HS-27A (cell line): ENCODE measurements at places on chromosomes 1 and 21.

GRCh38 chr1:201554190-201554600 lies 15.3 kb downstream of the NAV1 start:
- DNase-seq: no peak

- DNase-seq: no peak
Measured at GRCh38 chr1:241713316-241713715, 61.2 kb downstream of the WDR64 start.

GRCh38 chr1:97200595-97200994 lies 479.0 kb downstream of the PTBP2 start:
- no peak for DNase-seq

DNA sequence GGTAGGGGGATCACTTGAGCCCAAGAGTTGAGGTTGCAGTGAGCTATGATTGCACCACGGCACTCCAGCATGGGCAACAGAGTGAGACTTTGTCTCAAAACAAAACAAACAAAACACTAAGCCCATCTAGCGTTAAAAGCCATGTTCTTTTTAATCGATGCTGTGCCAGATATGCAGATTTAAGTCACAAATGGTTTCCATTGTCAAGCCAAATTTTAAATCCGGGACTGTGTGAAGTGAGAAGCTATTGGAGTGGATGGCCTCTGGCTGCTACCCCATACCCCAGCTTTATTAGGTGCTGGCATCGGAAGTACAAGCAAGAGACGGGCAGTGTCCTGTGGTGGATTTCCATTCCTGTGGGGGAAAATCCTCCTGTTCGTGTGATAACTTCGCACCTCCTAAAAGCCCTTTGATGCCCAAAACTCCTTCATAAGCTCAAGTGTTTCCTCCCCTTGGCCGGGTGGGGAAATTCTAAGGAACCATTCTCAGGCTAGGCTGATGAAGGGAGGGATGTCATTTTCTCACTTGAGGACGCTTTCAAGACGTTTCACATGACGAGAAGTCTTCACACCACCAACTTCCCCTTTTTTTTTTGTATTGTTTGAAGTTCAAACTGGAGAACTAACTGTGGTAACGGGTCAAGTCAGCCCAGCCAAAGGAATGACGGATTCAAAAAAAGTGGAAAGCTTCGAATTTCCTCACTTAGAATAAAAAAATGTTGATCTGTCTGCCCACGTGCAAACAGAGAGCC lies 140.8 kb downstream of the KAZN start:
- no peak for DNase-seq

DNA sequence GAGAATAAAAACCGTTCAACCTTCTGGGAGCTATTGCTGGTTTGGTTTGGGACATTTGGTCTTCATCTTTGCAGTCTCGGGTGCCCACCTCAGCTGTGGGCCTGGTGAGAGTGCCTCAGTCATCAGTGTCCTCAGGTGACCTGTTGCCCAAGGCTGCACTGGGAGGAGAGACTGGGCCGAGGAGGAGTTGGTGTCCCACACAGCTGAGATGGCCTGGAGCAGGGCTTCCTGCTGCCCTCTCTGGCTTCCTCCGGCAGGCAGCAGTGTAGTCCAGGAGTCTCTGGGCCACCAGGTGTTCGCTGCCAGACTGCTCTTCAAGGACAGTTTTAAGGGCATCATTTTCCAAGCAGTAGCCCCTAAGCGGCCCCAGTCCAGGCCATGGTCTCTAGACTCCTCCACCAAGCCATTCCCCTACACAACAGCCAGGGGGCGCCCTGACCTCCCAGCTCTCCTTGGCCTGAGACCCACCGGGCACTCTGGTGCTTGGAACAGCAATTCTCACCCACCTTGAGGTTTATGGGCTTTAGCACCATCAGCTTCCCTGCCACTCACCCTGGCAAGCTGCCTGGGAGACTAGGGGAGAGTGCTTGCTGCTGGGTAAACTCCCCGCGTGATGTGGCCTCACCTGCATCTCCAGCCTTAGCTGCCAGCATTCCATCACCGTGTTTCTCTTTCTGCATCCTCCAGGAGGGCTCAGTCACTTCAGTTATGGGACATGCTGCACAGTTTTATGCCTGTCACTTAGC lies 9.1 kb upstream of the SYTL1 start:
- no peak for DNase-seq

GRCh38 chr1:118275472-118276115 lies 90.6 kb upstream of the SPAG17 start:
- DNase-seq: no peak

DNA sequence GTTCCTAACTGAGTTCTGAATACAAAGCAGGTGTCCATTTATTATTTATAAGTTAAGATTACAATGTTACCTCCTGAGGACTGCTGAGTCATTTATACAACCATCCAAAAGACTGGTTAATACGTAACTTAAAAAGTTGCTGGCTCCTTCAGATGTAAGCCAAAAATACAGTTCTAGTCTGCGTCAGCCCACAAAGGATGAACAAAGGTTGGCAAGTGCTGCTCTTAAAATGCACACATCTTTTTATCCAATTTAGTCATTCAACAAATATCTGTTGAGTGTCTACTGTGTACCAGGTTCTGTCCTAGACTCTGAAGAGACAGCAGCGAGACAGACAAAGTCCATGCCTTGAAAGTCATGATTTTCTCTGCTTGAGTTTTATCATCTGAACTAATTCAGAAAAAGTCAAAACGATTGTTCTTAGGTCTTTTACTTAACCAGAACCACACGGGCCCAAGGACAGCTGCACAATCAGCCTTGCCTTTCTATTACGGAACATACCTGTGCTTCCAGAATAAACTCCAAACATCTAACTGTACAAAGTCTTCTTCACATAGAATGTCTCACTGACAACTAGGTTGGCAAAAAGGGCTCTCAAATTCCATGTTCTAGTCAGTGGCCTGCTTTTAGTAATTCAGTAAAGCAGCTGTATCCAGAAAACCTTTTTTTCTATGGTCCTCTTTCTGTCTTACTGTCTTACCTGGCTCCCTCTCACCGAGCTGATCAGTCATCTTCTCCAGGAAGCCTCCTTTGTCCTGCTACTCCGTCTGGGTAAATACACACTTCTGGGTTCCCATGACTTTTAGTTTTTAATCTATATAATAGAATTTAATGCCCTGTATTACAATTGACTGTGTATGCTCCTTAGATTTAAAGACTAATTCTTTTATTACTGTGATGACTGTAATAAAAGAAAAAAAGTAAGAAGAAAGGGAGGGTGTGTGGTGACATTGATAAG lies 15.5 kb upstream of the CNN3 start:
- DNase-seq: no peak

- DNase-seq: no peak
Measured at GRCh38 chr1:165217958-165218357, 138.6 kb downstream of the LMX1A start.

DNA sequence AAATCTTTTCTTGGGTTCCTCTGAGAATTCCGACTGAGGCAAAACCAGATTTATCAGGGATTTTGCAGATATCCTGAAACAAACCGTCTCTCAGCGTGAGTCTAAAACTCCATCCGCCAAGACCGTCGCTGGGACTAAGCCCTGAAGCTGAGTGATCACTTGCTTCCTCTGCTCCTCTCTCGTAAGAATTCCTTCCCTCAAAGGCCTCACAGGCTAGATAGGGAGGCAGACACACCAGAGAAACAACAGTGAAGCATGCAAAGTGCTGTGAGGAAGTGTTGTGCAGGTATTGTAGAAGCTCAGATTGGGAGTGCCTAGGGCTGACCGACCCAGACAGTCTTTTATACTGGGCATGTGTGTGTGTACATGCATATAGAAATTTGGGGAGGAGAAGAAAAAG lies 119.1 kb downstream of the RGS7 start:
- no peak for DNase-seq

DNA sequence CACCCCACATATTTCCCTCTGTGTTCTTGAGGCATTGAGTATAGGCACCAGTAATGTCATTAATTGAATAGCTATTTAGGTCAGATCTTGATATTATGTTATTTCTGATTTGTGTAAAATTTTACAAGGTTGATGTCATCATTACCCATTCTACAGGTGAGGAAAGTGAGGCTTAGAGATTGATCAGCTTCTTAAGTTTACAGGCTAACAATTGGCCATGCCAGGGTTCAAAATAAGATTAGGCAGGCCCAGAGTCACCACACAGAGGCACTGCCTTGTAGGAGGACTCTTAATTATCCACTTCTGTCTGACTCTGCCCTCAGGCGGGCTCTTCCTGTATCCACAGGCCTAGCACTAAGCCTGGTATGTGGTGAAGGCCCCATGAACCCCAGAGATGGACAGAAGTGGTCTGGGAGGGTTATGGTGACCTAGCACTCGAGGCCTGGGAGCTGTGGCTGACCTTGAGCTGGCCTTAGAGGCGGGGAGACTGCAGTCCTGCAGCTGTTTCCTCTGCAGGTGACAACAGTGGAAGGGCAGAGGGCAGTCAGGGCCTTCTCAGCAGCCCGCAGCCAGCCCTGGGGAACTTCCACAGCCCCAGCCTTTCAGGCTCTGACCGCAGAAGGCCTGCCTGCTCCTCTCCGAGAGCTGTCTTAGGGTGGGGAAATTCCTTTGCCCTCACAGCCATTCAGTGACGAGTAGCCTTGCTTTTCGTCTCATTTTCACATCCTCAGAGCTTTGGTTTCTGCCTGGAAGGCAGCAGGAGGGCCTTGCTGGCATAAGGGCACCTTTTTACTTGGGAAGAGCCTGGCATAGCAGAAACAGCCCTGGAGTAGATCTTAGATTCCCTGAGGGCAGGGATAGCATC lies 12.2 kb downstream of the ZDHHC18 start:
- DNase-seq: no peak

- DNase-seq: no peak
Measured at GRCh38 chr1:213702703-213703102, 285.1 kb upstream of the PROX1 start.

- DNase-seq: no peak
Measured at GRCh38 chr1:44409757-44410156, 4.7 kb downstream of the RNF220 start.

GRCh38 chr1:45329445-45329844 lies 2.8 kb downstream of the HPDL start:
- DNase-seq: no peak

DNA sequence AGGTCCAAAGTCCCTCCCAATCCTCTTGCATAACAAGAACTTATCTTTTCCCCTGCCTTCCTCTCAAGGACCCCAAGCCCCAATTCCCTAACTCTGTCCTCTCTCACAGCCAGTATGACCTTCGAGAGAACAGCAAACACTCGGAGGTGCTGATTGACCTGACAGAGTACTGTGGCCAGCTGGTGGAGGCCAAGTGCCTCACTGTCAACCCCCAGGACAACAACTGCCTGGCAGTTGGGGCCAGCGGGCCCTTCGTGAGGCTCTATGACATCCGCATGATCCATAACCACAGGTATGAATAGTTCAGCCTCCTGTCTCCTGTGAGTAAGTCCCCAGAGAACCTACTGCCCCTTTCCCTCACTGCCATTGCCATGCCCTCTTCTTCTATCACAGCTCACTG lies 29.9 kb upstream of the TMEM222 start:
- DNase-seq: no peak
